Neural crest cell (in vitro differentiated cells): ENCODE measurements at places on chromosomes 6 and 20. TPM values are rescaled to one million over a fixed set of nuclear protein-coding genes. Genes with fewer than 3 reads are reported as not detected.

CUL9 gene
- total RNA-seq = 37.2 and 37.5 TPM in 2 replicates

ADGRF1 gene
- total RNA-seq = 0.09 TPM in 1 of 2 replicates, not detected in the other

GRCh38 chr20:50722424-50723155 lies 8.8 kb upstream of the PARD6B start:
- no peak for DNase-seq

WFDC5 gene
- not detected in 2 replicates for total RNA-seq

GRCh38 chr6:37960139-37960935 lies 140.8 kb downstream of the ZFAND3 start:
- no peak for DNase-seq

OSBPL2 gene
- 33.1 and 35.6 TPM in 2 replicates for total RNA-seq

GRCh38 chr6:4023240-4023639 lies 55.7 kb downstream of the FAM217A start:
- no peak for DNase-seq

NRSN2 gene
- 42.0 and 44.4 TPM in 2 replicates for total RNA-seq

DNA sequence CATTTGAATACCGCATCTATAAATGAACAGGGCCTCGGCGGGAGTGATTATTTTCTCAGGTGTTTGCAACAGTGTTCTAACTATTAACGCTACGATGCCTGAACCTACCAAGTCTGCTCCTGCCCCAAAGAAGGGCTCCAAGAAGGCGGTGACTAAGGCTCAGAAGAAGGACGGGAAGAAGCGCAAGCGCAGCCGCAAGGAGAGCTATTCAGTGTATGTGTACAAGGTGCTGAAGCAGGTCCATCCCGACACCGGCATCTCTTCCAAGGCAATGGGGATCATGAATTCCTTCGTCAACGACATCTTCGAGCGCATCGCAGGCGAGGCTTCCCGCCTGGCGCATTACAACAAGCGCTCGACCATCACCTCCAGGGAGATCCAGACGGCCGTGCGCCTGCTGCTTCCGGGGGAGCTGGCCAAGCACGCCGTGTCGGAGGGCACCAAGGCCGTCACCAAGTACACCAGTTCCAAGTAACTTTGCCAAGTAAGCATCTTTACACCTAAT lies 70.9 kb downstream of the HFE start:
- DNase-seq = peak; percentile 66

GRCh38 chr6:131383421-131384411 lies 189.3 kb upstream of the ARG1 start:
- no peak for DNase-seq

DNA sequence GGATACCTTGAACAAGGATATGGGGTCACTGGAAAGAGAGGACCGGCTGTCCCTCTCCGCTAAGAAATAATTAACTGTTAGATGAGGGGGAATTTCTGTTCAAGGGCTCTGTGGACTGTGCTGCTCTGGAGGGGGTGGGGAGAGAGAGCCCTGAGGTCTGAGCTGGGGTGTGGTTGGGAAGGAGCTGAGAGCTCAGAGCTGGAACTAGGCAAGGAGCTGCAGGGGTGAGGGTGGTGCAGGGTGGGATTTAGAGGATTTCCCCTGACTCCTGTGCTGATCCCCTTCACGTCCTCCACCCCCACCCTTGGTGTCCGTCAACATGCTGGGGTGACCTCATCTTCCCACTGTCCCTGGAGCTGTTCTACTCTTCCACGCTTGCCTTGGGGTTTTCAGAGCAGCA lies 52.5 kb downstream of the HLA-A start:
- no peak for DNase-seq

GRCh38 chr6:27251112-27251605 lies 3.7 kb downstream of the PRSS16 start:
- peak; percentile 64 for DNase-seq

- no peak for DNase-seq
Measured at GRCh38 chr6:4756247-4756646, 20.0 kb upstream of the CDYL start.

DNA sequence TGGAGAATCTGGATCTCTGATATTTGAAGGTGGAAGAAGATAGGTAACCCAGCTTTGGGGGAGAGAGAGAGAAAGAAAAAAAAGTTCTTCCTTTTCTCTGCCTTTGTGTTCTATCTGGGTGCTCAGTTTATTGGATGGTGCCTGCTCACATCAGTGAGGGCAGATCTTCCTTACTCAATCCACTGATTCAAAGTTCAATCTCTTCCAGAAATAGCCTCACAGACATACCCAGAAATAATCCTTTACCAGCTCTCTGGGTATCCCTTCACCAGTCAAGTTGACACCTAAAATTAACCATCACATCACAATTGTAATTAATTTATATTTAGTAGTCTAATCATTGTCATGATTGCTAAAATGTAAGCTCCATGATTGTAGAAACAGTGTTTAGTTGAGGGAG lies 189.1 kb downstream of the EPM2A start:
- DNase-seq = no peak

TMEM170B gene
- 19.3 and 20.3 TPM in 2 replicates for total RNA-seq

ID4 gene
- total RNA-seq = 104 and 106 TPM in 2 replicates

ZBP1 gene
- not detected in 2 replicates for total RNA-seq

GRCh38 chr6:137216106-137216505 lies 3.1 kb downstream of the IFNGR1 start:
- no peak for DNase-seq

DNA sequence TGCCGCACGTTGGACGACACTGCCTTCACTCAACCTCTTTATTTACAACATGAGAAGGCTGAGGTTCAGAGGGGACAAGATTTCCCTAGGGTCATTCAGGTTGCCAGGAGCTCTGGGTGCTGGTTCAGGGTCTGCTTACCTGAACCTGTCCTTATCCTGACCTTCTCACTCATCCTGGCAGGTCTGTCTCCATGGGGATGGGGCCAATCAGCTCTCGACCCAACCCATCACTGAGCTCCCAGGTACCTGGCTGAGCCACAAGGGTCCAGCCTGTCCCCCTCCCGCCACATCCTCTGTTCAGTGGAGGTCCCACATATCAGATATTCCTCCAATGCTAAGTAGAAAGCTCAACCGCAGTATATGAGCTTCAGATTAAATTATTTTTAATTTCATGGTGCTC lies 225.6 kb downstream of the ANKRD60 start:
- DNase-seq = no peak

DNA sequence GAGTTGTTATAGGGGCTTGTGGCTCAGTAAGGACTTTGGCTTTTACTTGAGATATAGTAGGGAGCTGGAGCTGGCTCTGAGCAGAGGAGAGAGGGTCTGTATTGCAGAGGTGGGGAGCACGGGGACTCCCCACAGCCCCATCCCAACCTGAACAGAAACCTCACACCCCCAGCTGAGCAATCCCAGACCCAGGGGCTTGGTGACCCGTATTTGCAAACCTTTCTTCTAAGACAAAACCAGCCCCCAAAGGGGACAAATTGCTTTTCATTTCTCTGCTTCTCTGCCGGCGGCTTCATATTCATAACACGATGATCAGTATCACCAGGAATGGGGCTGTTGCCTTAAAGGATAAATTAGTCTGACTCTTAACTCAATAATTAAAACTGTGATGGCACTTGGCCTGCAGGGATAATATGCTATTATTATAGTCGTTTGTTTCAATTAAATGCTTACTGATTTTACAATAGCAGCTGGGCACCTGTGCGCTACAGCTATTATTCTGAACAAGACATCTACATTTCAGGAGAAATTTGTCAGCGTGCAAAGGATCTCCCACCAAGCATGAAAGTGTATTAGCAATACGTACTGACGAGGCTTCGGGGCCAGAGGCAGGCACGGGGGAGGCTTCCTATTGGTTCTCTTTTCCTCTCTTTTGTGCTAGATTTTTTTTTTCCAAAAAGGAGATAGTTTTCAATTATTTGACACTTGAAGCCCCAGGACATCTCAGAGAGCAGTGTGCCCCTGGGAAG lies 118.1 kb downstream of the TOX2 start:
- no peak for DNase-seq

- DNase-seq = no peak
Measured at GRCh38 chr20:63509088-63509564, 10.2 kb upstream of the EEF1A2 start.

GRCh38 chr6:14212020-14212419 lies 94.4 kb downstream of the CD83 start:
- no peak for DNase-seq

- no peak for DNase-seq
Measured at GRCh38 chr6:150269130-150269856, 99.5 kb upstream of the IYD start.

DNA sequence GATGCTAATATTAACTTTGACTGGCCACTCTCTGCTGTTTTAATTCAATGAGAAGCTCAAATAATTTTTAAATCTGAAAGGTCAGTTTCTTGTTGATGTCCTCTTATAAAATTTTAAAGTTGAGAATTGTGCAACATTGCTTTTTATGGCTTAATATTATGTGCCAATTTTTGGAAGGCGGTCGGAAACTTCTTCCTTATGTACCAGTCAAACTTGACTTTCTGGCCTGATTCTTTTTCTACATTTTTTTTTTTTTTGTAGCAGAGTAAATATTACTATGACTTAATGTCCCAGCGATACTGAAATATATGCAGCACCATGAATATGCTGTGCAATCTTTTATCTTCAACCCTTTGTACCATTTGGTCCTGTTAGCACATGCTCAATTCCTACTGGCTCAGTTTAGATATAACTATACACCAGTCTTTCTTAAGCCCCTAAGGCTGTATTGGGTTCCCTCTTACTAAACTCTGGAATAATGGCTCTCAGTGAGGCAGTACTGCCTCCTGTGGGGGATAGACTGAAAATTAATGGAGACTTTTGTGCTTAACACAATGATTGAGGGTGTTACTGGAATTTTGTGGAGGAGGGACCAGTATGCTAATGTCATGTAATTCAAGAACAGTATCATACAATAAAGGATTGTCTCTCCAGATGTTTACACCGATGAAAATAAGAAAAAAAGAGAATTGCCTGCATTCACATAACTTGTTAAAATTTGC lies 156.4 kb upstream of the SYNCRIP start:
- no peak for DNase-seq

GRCh38 chr20:7144464-7144863 lies 377.0 kb downstream of the BMP2 start:
- no peak for DNase-seq

CLVS2 gene
- total RNA-seq = 1.2 and 1.3 TPM in 2 replicates

DNA sequence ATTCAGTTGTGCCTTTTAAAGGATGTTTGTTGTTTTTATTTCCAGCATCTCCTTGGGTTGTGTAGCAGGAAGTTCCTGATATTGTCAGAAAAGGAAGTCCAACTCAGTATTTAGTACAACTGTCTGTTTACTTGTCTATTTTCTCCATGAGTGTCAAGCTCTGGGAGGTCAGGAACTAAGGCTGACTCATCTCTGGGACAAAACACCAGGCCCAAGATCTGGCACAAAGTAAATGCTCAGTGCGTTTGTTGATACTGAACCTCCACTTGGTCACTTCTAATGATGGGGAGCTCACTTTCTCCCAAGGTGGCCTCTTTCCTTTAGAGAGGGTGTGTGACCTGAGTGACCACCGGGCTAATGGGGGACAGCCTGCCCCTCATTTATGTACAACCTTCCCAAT lies 12.6 kb upstream of the PIGU start:
- no peak for DNase-seq

- DNase-seq = no peak
Measured at GRCh38 chr6:108268845-108269244, 8.0 kb upstream of the SNX3 start.

UBE2J1 gene
- total RNA-seq = 34.1 and 36.8 TPM in 2 replicates

AIF1 gene
- total RNA-seq = not detected in 2 replicates

CCDC170 gene
- 0.25 and 0.37 TPM in 2 replicates for total RNA-seq

DNA sequence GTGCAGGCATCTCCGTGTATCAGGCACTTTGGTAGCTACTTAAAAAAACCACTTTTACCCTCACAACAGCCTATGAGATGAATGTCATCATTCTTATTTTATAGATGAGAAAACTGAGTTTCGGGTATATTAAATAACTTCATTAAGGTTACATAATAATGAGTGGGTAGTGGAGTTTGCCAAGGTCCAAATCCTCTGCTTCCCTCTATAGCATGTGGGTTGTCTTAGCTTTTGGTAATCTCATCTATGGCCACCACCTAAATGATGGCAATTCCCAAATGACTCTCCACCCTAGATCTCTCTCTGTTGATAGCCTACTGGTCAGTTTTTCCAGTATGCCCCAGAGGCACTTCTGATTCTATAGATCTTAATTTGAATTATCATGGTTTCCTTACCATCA lies 3.7 kb upstream of the RNF144B start:
- no peak for DNase-seq

PRICKLE4 gene
- total RNA-seq = 2.9 and 4.1 TPM in 2 replicates

- no peak for DNase-seq
Measured at GRCh38 chr6:158262755-158263154, 49.5 kb upstream of the TULP4 start.

GRCh38 chr20:24762791-24763350 lies 186.2 kb upstream of the CST7 start:
- no peak for DNase-seq

DNA sequence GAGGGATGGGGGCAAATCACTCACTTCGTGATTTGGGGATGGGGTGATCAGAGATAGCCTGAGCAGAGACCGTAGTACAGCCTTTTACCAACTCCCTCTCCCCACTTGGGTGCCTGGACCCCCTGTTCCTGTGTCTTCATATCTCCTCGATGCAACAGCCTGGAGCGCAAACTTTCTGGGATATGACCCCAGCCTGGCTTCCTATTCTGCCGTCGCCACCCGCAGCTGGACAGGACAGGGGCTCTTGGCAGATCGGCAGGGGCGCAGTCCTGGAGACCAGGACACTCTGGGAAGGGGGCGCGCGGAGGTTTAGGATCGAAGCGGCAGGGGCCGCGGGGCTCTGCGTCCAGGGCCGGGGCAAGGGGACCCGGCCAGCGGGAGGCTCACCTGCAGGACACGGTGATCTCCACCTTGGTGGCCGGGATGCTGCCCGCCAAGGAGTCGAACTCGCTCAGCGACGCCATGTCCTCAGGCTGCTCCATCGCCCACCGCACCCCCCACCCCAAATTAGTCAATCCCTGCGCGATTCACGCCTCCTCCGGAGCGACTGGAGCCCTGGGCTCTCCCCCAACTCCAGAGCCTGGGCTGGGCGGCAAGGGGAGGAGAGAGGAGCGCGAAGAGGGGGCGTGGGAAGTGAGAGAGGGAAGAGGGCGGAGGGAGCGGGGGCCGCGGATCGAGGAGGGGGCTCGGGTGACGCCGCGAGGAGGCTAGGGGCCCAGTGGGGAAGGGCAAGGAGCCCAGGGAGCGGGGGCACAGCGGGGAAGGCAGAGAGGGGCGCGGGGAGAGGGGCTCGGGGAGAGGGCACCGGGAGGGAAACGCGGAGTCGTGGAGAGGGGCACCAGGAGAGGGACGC lies at the start of gene CPNE5:
TSS of gene CPNE5 (minus strand) at position 549 of the 853 bp plus-strand sequence. CDS start at position 482, 67 bp downstream.
- no peak for DNase-seq

GRCh38 chr6:66065313-66065712 lies 358.3 kb upstream of the EYS start:
- DNase-seq = no peak

GRCh38 chr20:17381724-17382123 lies 149.5 kb downstream of the BFSP1 start:
- no peak for DNase-seq

PPP1R3G gene
- total RNA-seq = 0.05 and 0.07 TPM in 2 replicates

VSX1 gene
- total RNA-seq = 3.8 and 4.2 TPM in 2 replicates

DNA sequence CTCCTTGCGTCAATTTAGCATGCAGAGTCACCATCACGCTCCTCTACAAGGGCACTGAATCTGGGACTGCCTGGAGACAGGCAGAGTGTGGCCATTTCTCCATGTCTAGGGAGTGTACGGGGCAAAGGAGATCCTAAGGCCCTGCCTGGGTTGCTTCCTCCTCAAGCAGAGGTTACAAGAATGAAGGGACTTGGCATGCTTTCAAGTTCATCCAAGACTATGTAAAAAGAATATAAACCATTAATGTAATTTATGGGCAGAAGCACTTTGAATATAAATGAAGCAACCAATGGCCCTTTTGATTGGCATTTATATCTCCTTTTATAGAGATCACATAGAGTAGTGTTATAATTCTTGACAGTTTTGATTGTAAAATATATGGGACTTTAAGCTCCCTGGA lies 137.5 kb downstream of the BTBD3 start:
- DNase-seq = no peak
